Spinal cord (tissue), 10 donors: ENCODE measurements at places on chromosomes 1 and 21.

- peak overlapping the region; percentile 30 for H3K4me3 ChIP-seq
- no peaks in the 10 kb centered on the region for H3K27me3 ChIP-seq
- H3K4me1 ChIP-seq, result peaks cover 24% of the 10 kb centered on the region
Observed at GRCh38 chr1:150979092-150980056, 2.7 kb upstream of the ANXA9 start.

DNA sequence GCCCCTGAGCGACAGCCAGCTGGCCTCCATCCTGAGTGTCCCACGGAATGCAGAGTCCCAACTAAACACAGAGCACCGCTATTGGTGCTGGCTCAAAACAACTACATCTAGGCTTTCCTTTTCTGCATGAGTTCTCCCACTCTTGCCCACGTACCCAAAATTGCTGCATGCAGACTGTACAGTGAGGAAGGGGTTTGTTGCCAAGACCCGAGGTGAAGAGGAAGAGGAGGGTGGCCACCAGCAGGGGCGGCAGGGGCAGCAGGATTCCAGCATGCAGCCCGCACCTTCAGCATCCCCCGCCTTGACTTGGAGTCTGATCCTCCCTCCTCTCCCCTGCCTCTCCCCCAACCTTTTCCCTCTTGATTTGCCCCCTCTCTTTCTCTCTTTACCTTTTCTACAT, 8.0 kb downstream of the S100A9 start:
- H3K4me1 ChIP-seq, result no peaks in the 10 kb centered on the region
- no peak overlapping the region for H3K27ac ChIP-seq
- no peaks in the 10 kb centered on the region for H3K36me3 ChIP-seq
- no peak for DNase-seq
- H3K27me3 ChIP-seq, result no peaks in the 10 kb centered on the region

- H3K36me3 ChIP-seq, result peaks cover 96% of the 10 kb centered on the region
- no peak for DNase-seq
- H3K4me1 ChIP-seq, result no peaks in the 10 kb centered on the region
- H3K27me3 ChIP-seq, result no peaks in the 10 kb centered on the region
Observed at GRCh38 chr1:3787349-3787715, 9.0 kb downstream of the LRRC47 start.

DNA sequence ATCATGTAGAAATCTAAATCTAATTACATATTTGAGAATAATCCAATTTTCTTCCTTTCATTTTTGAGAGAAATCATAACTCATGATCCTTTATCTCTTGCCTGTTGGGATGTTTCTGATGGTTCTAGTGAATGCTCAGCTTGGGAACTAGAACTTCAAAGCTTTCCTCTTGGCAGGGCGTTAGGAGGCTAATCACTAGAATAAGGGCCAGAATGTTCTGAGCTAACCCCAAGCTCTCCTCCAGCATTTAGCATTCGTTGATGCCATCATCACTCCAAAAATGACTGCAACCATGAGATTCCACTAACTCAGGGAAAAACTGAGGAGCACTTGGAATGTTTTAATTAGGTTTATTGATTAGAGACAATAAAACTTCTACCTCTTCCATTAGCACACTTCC, 93.9 kb upstream of the DPT start:
- H3K4me1 ChIP-seq, result no peaks in the 10 kb centered on the region
- DNase-seq, result no peak
- H3K27me3 ChIP-seq, result no peaks in the 10 kb centered on the region
- no peak overlapping the region for H3K4me3 ChIP-seq
- H3K27ac ChIP-seq, result no peak overlapping the region

- no peak for DNase-seq
- no peaks in the 10 kb centered on the region for H3K27me3 ChIP-seq
- no peaks in the 10 kb centered on the region for H3K36me3 ChIP-seq
- no peak overlapping the region for H3K4me3 ChIP-seq
- H3K27ac ChIP-seq, result no peak overlapping the region
- no peaks in the 10 kb centered on the region for H3K4me1 ChIP-seq
Observed at GRCh38 chr1:187516874-187517273, 688.1 kb downstream of the PLA2G4A start.

- no peaks in the 10 kb centered on the region for H3K27me3 ChIP-seq
- no peaks in the 10 kb centered on the region for H3K36me3 ChIP-seq
- no peak overlapping the region for H3K4me3 ChIP-seq
- H3K27ac ChIP-seq, result no peak overlapping the region
- peaks cover 20% of the 10 kb centered on the region for H3K4me1 ChIP-seq
Observed at GRCh38 chr1:2871246-2871815, 69.8 kb upstream of the TTC34 start.

- no peak for DNase-seq
- H3K27me3 ChIP-seq, result no peaks in the 10 kb centered on the region
- H3K4me3 ChIP-seq, result no peak overlapping the region
- H3K36me3 ChIP-seq, result no peaks in the 10 kb centered on the region
- no peaks in the 10 kb centered on the region for H3K4me1 ChIP-seq
Observed at GRCh38 chr21:17853393-17854275, 34.5 kb upstream of the C21orf91 start.

GRCh38 chr1:89347296-89347695, 16.6 kb upstream of the GBP6 start:
- H3K4me1 ChIP-seq, result no peaks in the 10 kb centered on the region
- no peaks in the 10 kb centered on the region for H3K36me3 ChIP-seq
- DNase-seq, result no peak
- H3K27me3 ChIP-seq, result no peaks in the 10 kb centered on the region

- DNase-seq, result no peak
- no peaks in the 10 kb centered on the region for H3K36me3 ChIP-seq
- H3K4me1 ChIP-seq, result no peaks in the 10 kb centered on the region
- no peaks in the 10 kb centered on the region for H3K27me3 ChIP-seq
Observed at GRCh38 chr1:219325368-219325742, 151.7 kb downstream of the LYPLAL1 start.

DNA sequence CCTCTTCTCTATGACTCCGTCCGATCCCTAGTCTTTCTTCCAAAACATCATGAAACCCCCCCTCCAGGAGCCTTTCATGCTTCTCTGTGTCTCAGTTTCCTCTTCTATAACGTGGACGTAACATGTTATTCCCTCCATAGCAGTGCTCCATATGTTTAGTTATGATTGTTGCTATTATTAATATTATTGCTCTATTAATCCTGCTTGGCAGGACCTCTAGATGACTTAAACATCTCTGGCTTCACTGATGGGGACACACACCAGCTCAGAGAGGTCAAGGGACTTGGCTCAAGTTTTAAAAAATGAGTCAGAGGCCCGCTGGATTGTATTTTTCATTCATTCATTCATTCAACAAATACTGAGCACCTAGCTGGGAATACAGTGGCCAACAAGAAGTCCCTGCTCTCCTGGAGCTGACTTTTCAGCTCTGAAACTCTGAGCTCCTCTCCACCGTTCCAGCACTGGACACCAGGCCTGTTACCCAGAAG, 404 bp upstream of the CPLANE2 start:
- peak overlapping the region; percentile 37 for H3K4me3 ChIP-seq
- DNase-seq, result no peak
- peaks cover 10% of the 10 kb centered on the region for H3K36me3 ChIP-seq
- peaks cover 17% of the 10 kb centered on the region for H3K4me1 ChIP-seq

GRCh38 chr1:200369131-200369530, 40.7 kb downstream of the ZNF281 start:
- H3K36me3 ChIP-seq, result no peaks in the 10 kb centered on the region
- no peak overlapping the region for H3K27ac ChIP-seq
- no peak overlapping the region for H3K4me3 ChIP-seq

DNA sequence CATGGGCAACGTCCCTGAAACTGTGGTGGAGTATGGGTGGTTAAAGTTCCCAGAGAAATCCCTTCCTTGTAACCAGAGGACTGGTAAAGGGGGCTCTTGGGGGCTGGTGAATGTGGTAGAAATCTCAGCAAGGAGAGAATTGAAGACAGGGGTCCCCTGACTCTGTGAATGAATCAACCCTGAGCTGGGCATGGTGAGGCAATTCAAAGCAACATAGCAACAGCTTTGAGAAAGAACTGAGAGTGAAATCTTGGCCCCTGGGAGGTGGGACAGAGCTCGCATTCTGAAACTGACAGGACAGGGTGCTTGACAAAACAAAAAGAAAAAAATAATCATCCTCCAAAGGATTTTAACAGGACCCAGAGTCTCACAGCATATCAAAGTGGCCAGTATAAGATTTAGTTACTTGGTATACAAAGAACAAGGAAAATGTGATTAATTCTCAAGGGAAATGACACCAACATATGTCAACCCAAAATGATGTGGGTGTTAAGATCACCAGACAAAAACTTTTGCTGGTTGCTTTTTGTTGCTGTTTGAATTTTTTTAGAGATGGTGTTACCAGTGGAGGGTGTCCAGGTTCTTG, 11.7 kb upstream of the SUMO3 start:
- H3K4me3 ChIP-seq, result no peak overlapping the region
- no peaks in the 10 kb centered on the region for H3K27me3 ChIP-seq
- no peak for DNase-seq
- no peaks in the 10 kb centered on the region for H3K36me3 ChIP-seq

DNA sequence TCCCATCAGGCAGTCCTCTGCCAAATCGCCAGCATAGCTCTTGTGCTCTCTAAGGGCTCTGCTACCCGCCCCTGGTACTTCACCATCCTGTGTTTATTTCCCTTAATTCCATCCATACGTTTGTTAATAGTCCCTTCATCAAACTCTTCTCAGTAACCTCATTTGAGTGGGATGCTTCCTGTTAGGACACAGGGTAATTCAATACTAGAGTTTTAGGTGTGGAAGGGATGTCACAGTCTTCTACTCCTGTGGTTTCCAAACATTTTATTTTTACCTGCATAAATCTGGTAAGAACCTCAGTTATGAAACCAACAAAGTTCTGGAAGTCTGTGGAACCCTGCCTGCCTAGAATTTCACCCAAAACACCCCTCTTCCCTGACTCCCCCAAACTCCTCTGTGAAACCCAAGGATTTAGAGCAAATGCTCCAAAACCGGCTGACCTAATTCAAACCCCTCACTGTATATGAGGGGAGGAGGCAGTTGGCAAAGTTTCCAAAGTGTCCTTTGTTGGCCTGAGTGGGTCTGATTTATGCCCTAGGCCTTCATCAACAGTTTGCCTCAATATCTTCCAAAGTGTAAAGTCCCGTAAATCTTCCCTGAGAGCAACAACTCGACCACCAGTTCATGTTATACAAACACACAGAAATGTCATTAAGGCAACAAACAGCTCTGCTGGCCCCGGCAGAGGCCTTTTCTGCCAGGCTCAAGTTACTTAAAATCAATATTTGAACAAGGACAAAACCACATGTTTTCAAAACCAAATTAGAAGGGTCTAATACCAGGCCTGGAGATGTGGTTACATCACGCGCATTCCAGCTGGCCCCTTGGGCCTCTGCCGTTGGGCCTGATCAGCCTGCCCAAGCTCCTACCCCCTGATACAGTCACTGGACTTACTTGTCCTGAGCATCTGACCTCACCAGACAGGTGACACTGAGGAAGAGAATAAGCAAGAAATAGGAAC, 82.4 kb upstream of the FGGY start:
- no peak overlapping the region for H3K4me3 ChIP-seq
- no peaks in the 10 kb centered on the region for H3K27me3 ChIP-seq
- no peak for DNase-seq
- H3K4me1 ChIP-seq, result no peaks in the 10 kb centered on the region
- H3K27ac ChIP-seq, result no peak overlapping the region

DNA sequence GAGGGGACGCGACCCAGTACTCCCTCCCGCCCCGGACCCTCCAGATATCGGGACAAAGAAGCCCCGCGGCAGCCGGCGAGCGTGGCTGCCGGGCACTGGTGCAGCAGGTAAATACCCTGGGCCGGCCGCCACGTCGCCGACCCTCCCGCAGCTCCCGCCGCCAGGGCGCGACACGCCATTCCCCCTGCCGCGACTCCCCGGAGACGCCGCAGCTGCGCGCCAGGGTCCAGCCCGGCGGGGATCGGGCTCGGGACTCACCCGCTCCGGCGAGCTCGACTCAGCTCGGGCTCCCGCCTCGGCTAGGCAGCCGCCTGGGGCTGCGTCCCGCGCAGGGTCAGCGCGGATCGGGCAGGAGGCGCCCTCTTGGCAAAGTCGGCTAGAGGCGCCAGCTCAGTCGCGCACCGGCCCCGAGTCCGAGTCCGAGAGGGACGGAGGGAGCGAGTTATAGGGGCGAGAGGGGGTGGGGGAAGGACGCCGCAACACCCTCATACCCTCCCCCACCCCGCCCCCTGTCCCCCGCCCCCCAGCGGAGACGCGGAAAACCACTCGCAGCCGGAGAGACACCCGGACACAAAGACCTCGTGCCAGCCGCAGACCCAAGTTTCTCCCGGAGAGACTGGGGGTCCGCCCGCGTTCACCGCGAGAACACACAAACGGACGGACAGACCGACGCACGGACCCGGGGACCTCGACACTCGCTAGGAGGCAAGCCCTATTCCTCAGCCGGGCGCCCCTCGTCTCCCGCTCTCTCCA, 985 bp downstream of the SYT6 start:
- H3K27me3 ChIP-seq, result peaks cover 54% of the 10 kb centered on the region
- H3K27ac ChIP-seq, result no peak overlapping the region
- peaks cover 53% of the 10 kb centered on the region for H3K4me1 ChIP-seq
- H3K4me3 ChIP-seq, result peak overlapping the region; percentile 45

- peaks cover 7% of the 10 kb centered on the region for H3K4me1 ChIP-seq
- DNase-seq, result no peak
- H3K36me3 ChIP-seq, result no peaks in the 10 kb centered on the region
- H3K27ac ChIP-seq, result no peak overlapping the region
Observed at GRCh38 chr1:241423541-241424479, 66.8 kb upstream of the RGS7 start.

- H3K36me3 ChIP-seq, result no peaks in the 10 kb centered on the region
- no peaks in the 10 kb centered on the region for H3K27me3 ChIP-seq
- no peaks in the 10 kb centered on the region for H3K4me1 ChIP-seq
- no peak for DNase-seq
- no peak overlapping the region for H3K4me3 ChIP-seq
- H3K27ac ChIP-seq, result peak overlapping the region; percentile 55
Observed at GRCh38 chr1:94648225-94649007, 106.9 kb upstream of the F3 start.

- H3K27ac ChIP-seq, result no peak overlapping the region
- no peak overlapping the region for H3K4me3 ChIP-seq
- H3K36me3 ChIP-seq, result peaks cover 8% of the 10 kb centered on the region
- DNase-seq, result no peak
Observed at GRCh38 chr1:17108360-17108759, 10.9 kb downstream of the PADI2 start.

GRCh38 chr1:154520333-154520732, 18.1 kb upstream of the SHE start:
- H3K4me1 ChIP-seq, result no peaks in the 10 kb centered on the region
- H3K36me3 ChIP-seq, result no peaks in the 10 kb centered on the region
- no peak for DNase-seq
- no peaks in the 10 kb centered on the region for H3K27me3 ChIP-seq
- H3K27ac ChIP-seq, result no peak overlapping the region
- H3K4me3 ChIP-seq, result no peak overlapping the region

GRCh38 chr21:45234127-45234526, 53.6 kb downstream of the POFUT2 start:
- no peak for DNase-seq
- peaks cover 4% of the 10 kb centered on the region for H3K4me1 ChIP-seq
- no peaks in the 10 kb centered on the region for H3K36me3 ChIP-seq
- H3K27me3 ChIP-seq, result no peaks in the 10 kb centered on the region
- no peak overlapping the region for H3K27ac ChIP-seq

DNA sequence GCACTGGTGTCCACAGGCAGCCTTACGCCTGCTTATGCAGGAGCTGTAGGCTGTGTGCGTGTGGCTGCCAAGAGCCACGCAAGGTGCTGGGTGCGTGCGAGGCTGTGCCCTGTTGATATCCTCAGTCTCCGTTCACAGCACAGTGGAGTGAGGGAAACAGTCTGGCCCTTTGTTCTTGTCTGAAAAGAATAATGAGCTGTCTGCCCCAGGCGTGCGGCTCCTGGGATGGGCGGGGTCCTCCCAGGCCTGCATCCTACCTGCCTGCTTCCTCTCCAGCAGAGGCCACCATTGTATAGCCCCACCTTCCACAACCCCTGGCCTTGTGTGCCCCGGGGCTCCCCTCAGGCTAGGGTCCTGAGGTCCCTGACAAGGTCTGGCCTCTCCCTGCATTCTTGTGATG, 47.0 kb upstream of the KDM4A start:
- no peak overlapping the region for H3K27ac ChIP-seq
- no peak overlapping the region for H3K4me3 ChIP-seq
- peaks cover 6% of the 10 kb centered on the region for H3K4me1 ChIP-seq
- H3K27me3 ChIP-seq, result no peaks in the 10 kb centered on the region
- no peak for DNase-seq
- peaks cover 99% of the 10 kb centered on the region for H3K36me3 ChIP-seq
